ENCODE measurements at places on chromosomes 1 and 21. TPM values are rescaled to one million over a fixed set of nuclear protein-coding genes. Genes with fewer than 3 reads are reported as not detected.

- DNase-seq, result no peak
These were observed 109.0 kb downstream of the ETS2 start for GRCh38 chr21:38914528-38915293.

DNA sequence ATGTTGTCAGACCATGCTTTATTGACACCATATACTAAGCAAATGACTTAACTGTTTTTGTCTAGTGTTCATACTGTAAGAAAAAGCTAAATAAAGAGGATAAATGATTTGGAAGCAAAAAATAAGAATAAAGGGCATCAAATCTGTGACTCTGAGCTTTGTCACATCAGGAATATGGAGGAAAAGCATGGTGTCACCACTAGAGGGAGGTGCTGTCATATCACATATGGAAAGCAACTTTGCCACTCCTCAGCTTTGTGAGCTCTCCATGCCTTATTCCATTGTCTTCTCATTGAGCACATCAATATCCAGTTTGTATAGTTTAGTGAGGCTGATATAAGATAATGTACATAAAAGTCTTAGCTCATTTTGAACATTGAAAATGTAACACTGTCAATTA lies 20.8 kb upstream of the GBP1 start:
- DNase-seq, result no peak

- peak; percentile 45 for DNase-seq
These were observed 24.1 kb upstream of the EIF4G3 start for GRCh38 chr1:21200767-21201166.

GRCh38 chr1:169143346-169143745 lies 36.9 kb downstream of the ATP1B1 start:
- DNase-seq, result no peak

Gene OPRD1
- total RNA-seq, result 0.96 TPM

Data from RPMI7951 (cell line).